ENCODE measurements at places on chromosomes 4 and X.
A peak's percentile ranks its signal among the peaks of the same experiment; 100 is the strongest.

GRCh38 chr4:38600575-38600974 lies 63.4 kb upstream of the KLF3 start:
- DNase-seq: no peak

DNA sequence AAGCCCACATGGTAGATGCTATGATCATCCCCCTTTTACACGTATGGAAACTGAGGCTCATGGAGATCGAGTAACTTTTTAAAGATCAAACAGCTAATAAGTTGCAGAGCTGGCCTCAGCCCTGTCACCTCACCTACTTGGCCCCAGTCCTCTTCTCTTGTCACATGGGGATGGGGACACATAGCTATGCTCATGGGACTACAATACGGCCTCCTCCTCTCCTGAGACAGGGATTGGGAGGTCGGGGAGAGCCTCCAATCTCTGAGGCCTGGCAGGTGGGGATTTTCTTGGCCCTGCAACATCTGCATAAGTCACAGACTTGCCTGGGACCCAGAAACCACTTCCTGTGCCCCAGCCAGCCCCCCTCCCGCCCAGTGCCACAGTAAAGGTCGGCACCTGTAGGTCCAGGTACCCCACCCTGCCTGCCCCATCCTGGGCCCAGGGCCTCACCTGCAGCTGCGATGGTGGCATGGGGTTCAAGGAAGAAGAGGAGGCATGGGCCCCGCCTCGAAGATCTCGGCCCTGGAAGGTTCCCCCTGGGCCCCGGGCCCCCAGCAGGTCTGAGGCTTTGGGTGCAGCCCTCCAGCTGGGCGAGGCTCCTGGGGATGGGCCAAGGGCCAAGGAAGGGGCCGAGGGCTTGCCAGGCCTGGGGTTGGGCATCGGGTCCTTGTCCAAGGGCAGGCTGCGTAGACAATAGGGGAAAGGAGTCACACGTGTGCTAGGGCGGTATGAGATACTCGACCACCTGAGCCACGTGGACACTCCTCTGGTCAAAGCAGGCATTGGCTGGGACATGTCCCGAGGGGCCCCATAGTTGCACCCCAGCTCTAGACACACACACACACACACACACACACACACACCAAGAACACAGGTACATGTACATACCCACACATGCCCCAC lies 6.4 kb downstream of the FOXP3 start:
- no peak for DNase-seq

DNA sequence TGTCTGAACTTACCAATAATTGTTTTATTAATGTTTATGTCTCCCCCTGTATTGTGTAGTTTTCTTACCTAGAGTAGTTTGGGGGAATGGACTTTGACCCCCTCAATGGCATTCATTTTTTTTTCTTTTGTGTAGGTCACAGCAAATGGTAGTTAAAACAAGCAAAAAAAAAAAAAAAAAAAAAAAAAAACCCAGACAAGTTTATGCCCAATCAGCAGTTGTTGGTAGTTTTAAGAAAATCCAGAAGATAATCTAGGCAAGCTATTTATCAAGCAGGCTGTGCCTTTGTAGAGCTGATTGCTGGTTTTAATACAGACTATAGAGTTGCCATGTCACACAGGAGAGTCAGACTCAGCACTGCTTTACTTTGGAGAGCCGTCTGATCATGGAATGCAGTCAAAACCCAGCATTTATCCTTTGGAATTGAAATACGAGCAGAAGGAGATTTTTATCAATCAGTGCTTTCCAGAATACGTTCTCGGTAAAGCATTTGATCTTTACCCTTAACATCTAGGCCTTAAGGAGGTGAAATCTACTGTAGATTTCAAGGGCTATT lies 16.6 kb downstream of the DCUN1D4 start:
- DNase-seq: no peak

DNA sequence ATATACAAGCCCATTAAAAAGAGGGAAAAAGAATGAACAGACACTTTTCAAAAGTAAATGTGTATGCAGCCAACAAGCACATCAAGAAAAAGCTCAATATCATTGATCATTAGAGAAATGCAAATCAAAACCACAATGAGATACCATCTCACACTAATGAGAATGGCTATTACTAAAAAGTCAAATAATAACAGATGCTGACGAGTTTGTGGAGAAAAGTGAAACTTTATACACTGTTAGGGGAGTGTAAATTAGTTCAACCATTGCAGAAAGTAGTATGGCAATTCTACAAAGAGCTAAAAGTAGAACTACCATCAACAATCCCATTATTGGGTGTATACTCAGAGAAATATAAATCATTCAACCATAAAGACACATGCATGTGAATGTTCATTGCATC lies 203.0 kb downstream of the ARAP2 start:
- DNase-seq: no peak

- peak; percentile 93 for DNase-seq
Measured at GRCh38 chr4:105060628-105061027, 86.0 kb upstream of the TET2 start.

DNA sequence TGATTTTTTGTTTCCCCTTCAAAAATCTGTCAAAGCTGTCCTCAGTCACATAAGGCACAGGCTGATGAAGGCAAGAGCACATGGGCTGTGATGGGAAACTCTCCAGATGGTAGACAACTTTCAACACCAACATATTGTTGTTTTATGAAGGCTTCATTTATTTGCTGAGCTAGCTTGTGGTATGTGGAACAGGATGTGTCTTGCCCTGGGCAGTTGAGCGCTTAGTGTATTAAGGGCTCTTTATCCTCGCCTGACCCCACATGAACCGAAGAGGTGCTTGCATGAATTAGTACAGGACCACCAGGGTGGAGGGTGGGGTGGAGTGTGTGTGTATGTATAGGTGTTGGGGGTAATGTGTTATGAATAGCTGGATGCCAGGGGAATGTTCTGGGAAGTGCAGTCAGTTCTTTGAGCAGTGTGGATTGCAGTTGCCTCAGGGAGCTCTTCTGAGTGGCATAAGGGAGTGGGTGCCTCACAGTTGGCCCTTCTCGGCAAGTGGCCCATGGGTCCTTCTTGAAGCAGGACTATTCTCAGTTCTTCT lies 103.1 kb downstream of the PHEX start:
- no peak for DNase-seq
